ENCODE measurements at places on chromosomes 11 and 22.

DNA sequence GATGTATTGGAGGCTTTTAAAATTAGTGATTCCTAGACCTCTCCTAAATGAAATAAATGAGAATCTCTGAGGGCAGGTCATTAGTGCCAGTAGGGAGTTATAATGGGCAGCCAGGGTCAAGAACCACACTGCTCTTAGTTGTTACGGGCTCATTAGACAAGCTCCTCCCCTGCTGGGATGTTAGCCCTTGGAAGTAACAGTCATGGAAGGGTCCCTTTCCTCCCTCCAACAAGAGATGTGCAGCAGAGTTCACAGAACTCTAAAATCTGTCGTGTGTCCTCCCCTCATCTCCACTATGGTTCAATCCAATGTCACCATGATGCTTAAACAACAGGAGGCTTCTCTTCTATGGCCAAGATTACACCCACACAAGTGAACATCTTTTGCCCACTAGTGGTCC lies 419.5 kb downstream of the INSC start:
- DNase-seq = no peak

DNA sequence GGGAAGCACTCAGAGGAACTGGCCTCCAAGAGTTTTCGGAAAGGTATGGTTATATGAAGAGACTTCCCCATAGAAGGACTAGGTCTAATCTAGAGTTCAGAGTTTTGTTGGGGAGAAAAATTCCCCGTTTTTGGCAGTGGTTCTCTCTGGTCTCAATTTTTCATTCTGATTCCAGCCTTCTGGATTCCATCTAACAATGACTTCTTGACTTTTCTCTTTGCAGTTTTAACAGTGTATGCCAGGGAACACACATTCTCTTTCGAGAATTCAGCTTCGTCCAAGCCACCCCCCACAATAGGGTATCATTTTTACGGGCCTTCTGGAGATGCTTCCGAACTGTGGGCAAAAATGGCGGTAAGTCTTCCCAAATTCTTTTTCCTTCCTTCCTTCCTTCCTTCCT lies 115.6 kb downstream of the CSTPP1 start:
- no peak for DNase-seq

GRCh38 chr11:65051398-65051858 lies 6.9 kb downstream of the NAALADL1 start:
- no peak for DNase-seq

DNA sequence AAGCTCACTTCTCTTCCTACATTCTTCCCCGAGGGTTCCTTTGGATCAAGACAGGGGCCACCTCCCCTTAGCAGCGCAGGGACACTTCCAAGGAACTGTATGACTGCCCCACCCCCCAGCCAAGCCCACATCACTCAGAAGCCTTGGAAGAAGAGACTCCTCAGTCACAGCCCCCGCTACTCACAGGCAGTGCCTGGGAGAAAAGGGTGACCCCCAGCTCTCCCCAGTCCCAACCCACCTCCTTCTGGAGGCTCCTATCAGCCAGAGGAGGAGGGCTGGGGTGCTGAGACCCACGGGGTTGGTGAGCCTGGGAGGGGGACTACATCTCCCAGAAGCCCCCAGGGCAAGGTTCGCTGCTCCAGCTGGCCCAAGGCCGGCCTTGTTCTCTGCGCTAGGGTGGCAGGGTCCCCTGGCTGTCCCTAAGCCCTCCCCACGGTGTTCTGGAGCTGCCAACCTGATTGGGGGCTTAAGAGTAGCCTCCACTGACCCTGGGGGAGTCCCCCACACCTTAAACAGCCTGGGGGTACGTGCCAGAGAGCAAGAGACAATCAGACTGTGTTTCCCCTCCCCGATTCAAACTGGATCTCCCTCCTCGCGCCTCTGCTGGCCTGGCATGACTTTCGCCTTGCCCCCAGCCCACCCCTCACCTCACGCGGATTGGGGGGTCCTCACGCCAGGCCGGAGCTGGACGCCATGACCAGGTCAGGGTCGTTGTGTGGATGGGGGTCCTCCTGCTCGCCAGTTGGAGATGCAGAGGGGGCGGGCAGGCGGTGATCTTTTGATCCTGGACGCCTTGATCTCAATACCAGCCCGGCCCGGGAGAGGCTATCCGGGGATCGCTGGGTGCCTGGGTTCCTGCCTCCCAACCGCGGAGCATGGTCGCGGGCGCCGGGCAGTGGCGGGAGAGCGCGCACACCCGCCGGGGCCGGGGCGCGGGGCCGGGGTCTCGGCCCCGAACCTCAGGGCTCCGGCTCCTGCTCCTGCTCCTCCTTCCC lies 838 bp downstream of the BCL9L start:
- DNase-seq = no peak

GRCh38 chr11:76335842-76336241 lies 45.1 kb downstream of the THAP12 start:
- DNase-seq = no peak

DNA sequence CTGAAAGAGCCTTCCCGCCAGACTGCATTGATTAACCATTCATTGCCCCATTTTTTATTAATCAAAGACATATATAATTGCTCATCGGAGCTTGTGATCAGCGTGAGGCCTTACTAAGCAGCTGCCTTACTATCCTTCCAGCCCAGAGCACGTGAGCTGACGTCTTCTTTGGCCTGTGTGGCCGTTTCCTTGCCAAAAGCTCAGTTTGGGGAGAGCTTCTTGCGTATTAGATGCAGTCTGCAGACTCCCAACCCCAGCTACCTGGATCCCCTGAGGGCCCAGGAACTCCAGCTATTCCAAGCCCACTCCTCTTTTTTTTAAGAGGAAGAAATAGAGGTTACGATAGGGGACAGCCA lies 784 bp upstream of the SLC43A3 start:
- no peak for DNase-seq

GRCh38 chr11:60753309-60753708 lies 3.4 kb upstream of the MS4A15 start:
- no peak for DNase-seq

- no peak for DNase-seq
Measured at GRCh38 chr11:47028195-47029093, 91.9 kb downstream of the CSTPP1 start.

DNA sequence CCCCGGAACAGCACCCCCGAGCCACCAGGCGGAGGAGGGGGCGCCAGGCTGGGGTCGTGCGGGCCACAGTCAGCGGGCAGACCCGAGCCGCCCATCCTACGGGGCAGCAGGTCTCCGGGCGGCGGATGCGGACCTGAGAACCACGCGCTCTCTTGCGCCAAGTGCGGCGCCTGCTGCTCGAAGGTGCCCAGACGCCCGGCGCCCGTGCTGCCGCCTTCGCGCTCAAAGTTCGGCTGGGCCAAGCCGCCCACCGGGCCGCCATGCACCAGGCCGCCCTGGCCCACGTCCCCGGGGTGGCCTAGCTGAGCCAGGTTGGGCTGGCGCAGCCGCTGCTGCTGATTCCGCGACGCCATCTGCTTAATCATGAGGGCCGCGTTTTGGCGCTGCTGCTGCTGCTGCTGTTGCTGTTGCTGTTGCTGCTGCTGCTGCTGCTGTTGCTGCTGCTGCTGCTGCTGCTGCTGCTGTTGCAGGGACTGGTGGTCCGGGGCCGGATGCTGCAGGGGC lies 3.0 kb downstream of the MN1 start:
- no peak for DNase-seq

DNA sequence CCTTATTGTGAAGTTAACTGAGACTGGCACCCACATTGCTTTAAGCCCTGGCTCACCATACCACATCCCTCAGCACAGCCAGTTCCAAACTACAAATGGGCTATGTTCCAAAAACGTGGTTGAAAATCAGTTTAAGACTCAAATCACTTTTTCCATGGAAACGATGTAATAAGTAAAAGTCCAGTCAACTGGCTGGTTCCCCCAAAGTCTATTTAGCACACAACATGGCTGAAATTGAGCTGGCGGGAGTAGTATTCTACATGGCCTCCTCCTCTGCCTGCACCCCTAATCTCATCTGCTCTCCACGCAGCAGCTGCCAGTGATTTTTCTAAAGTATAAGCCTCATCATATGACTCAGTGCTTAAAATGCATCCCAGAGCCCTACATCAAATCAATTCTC lies 40.9 kb upstream of the BIRC3 start:
- DNase-seq = no peak

DNA sequence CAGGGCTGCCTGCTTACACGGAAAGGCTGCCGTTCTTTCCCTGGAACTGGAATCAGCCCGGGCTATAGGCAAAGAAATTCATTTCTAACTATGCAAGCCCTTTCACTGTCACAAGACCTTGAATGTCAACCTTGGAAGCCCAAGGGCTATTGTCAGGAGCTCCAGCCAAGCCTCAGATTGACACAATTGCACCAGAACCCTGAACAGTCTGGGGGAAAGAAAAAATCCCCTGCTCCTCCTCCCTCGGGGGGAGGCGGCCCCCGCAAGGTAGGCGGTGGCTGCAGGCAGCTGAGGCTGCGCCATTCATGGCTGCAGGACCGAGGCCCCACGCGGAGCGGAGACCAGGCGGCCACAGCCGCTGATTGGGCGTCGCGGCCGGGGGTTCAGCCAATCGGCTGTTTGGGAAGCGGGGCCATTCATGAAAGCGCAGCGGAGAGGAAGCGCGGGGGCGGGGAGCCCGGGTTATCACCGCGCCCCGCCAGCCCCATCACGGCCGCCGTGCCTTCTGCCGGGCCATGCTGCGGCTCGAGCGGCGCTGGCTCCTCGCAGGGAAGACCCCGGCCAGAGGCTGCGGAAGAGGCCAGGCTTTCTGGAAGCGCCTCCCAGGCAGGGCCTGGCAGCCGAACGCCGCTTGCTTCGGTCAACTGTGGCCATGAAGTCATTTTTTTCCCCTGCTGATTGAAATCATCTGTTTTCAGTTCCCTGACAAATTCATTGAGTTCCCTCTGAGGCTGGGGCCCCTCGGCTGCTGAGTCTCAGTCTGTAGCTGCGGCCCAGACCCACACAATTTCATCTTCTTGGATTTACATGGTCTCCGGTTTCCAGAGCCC lies 38.1 kb upstream of the LINC01488 start:
- peak; percentile 71 for DNase-seq

GRCh38 chr11:1744891-1745700 lies 5.3 kb downstream of the IFITM10 start:
- no peak for DNase-seq

- no peak for DNase-seq
Measured at GRCh38 chr22:42960531-42961399, 54.2 kb downstream of the PACSIN2 start.

GRCh38 chr11:130314184-130314749 lies 450 bp downstream of the ZBTB44 start:
- DNase-seq = peak; percentile 49

- DNase-seq = no peak
Measured at GRCh38 chr22:39873965-39874364, 19.6 kb downstream of the ENTHD1 start.

- no peak for DNase-seq
Measured at GRCh38 chr11:71535825-71536224, 2.0 kb upstream of the KRTAP5-8 start.

- DNase-seq = peak; percentile 81
Measured at GRCh38 chr11:65786786-65787636, at the start of gene OVOL1. OVOL1 (plus strand) TSS chr11:65787063; CDS start chr11:65787374, 311 bp downstream.

DNA sequence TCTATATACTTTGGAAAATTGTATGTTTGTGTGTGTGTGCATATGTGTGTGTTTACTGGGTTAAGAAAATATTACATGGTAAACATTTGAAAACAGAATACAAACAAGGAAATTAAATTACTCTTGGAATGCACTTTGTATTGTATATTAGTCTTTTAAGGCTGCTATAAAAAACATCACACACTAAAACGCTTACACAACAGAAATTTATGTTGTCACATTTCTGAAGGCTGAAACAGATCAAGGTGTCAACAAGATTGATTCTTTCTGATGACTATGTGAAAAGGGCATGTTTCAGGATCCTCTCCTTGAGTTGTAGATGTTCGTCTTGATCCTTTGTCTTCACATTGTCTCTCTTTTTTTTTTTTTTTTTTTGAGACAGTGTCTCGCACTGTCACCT lies 149.1 kb upstream of the CNTN5 start:
- DNase-seq = no peak

- no peak for DNase-seq
Measured at GRCh38 chr11:120208001-120208441, 2.8 kb upstream of the OAF start.

- no peak for DNase-seq
Measured at GRCh38 chr11:70204466-70204799, 1.3 kb downstream of the FADD start.

- DNase-seq = no peak
Measured at GRCh38 chr22:26570115-26570514, 19.8 kb downstream of the TPST2 start.

Data from progenitor cell of endocrine pancreas (in vitro differentiated cells).